ENCODE measurements at places on chromosomes 5 and 9. TPM values are rescaled to one million over a fixed set of nuclear protein-coding genes. Genes with fewer than 3 reads are reported as not detected.
A peak's percentile ranks its signal among the peaks of the same experiment; 100 is the strongest.

DNA sequence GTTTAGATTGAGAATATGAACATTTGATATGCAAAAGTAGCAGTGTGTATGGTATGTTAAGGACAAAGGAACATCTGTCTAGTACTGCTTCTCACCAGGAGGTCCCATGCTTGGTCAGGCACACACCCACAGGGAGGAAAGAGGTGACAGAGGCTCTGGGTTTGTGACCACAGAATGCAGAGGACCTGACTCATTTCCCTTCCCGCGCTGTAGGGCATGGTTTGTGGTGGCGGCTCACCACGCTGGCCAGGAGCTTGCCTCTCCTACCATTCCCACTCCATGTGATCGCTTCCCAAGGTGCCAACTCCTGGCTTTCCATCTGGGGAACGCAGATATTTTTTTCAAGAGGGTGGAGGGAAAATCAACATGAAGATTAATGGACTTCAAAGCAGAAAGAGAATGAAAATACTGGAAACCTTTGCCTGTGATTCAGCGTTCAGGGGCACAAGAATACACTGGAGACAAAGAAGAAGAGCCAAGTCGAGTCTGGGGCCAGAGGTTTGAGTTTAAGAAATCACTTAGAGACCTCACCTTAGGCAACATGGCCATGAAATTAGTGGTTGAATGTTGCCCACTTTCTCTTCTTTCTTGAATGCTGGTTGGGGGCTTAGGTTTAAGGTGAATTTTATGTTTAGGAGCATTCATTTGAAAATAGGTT, 477.8 kb downstream of the CCDC171 start:
- no peak overlapping the region for H3K27ac ChIP-seq
- no peaks in the 10 kb centered on the region for H3K27me3 ChIP-seq
- no peak for DNase-seq
- no peaks in the 10 kb centered on the region for H3K36me3 ChIP-seq
- H3K4me1 ChIP-seq = no peaks in the 10 kb centered on the region

GRCh38 chr9:99433095-99433494, 211.0 kb downstream of the SEC61B start:
- H3K4me3 ChIP-seq = no peak overlapping the region
- no peaks in the 10 kb centered on the region for H3K4me1 ChIP-seq
- H3K27ac ChIP-seq = no peak overlapping the region
- no peaks in the 10 kb centered on the region for H3K36me3 ChIP-seq
- no peaks in the 10 kb centered on the region for H3K27me3 ChIP-seq

- no peaks in the 10 kb centered on the region for H3K36me3 ChIP-seq
- no peaks in the 10 kb centered on the region for H3K27me3 ChIP-seq
- H3K4me1 ChIP-seq = no peaks in the 10 kb centered on the region
- no peak overlapping the region for H3K4me3 ChIP-seq
- no peak for DNase-seq
Measured at GRCh38 chr5:143921525-143922311, 109.8 kb downstream of the HMHB1 start.

- H3K27me3 ChIP-seq = no peaks in the 10 kb centered on the region
- H3K4me1 ChIP-seq = peaks cover 19% of the 10 kb centered on the region
- no peak for DNase-seq
- no peak overlapping the region for H3K4me3 ChIP-seq
- no peaks in the 10 kb centered on the region for H3K36me3 ChIP-seq
Measured at GRCh38 chr5:68673823-68674180, 420.0 kb upstream of the SLC30A5 start.

GRCh38 chr9:114785866-114786650, 19.8 kb downstream of the TNFSF15 start:
- peak; percentile 44 for DNase-seq
- H3K4me1 ChIP-seq = peaks cover 24% of the 10 kb centered on the region
- no peaks in the 10 kb centered on the region for H3K36me3 ChIP-seq
- H3K27ac ChIP-seq = no peak overlapping the region
- H3K4me3 ChIP-seq = no peak overlapping the region
- no peaks in the 10 kb centered on the region for H3K27me3 ChIP-seq

DNA sequence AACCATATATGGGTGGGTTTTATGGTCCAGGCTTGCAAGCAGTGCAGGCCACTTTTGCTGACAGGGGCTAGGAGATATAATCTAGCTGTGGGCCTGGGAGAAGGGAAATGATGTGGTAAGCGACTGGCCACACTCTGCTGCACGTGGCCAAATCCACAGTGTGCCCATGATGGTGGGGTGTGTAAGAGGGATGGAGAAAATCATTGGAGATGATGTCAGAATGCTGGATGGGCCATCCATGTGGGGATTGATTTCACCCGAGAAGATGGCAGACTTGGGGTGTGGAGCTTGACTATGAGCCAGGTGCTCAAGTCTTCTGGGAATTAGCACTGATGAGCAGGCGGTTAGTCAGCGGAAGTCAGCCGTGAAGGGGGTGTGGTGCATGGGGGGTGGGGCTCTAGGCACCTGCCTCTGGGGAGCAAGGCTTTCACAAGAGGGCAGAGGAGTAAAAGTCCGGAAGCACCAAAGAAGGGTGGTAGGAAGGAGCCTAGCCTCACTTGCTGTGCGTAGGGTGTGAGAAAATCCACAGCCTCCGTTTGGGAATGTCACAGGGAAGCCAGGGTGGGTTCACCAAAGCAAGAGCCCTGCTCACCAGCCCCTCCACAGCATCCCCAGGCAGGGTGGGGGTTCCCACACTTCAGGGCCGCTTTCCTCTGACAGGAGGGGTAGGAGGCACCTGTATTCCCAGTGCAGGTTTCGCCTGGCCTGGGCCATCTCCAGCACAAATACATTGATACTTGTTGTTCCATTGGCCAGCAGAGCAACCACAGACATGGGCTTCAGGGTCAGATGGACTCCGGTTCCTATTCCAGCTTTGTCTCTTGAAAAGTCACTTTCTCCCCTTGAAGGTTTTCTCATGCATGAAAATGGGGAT, 44.5 kb upstream of the ANGPTL2 start:
- no peaks in the 10 kb centered on the region for H3K4me1 ChIP-seq
- DNase-seq = peak; percentile 26
- no peaks in the 10 kb centered on the region for H3K27me3 ChIP-seq
- H3K27ac ChIP-seq = no peak overlapping the region
- H3K4me3 ChIP-seq = no peak overlapping the region
- peaks cover 30% of the 10 kb centered on the region for H3K36me3 ChIP-seq

DNA sequence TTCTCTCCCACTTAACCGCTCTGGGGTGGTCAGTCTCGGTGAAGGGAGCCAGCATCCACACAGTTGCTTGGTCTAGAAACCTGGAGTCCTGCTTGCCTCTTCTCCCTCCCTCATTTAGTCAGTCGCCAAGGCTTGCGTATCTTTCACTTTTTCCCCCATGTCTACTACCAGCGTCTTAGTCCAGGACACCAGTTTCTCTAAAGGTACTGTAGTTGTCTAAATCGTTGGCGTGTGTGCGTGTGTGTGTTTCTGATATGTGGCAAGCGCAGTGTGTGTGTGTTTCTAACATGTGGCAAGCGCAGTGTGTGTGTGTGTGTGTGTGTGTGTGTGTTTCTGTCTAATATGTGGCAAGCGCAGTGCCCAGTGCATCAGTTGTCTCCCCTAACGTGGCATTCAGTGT, 641 bp downstream of the ATP6V1G1 start:
- H3K4me3 ChIP-seq = peak overlapping the region; percentile 90
- no peaks in the 10 kb centered on the region for H3K27me3 ChIP-seq
- H3K36me3 ChIP-seq = peaks cover 9% of the 10 kb centered on the region

DNA sequence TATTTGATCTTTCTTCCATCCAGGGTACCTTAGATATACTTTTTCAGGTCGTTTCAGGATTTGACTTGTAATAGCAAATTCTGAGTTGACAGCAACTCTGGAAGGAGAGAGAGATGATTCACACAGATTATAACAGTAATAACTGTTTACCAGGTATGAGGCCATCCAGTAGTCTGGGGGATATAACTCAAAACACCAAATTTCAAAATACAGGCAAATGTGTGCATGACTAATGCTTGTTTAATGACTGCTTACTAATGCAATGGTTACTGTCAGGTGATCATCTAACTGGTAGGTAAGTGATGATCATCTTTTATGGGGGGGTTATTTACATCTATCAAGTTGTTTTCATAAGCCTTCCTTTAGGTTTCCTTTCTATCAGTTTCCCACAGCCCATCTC, 412.3 kb downstream of the MAT2B start:
- DNase-seq = no peak
- no peak overlapping the region for H3K27ac ChIP-seq
- H3K4me1 ChIP-seq = no peaks in the 10 kb centered on the region

Gene PCDHGA4
- 0.29 TPM for total RNA-seq

GRCh38 chr9:113941056-113941455, 64.9 kb downstream of the ZNF618 start:
- no peak for DNase-seq
- no peaks in the 10 kb centered on the region for H3K27me3 ChIP-seq
- no peaks in the 10 kb centered on the region for H3K4me1 ChIP-seq
- no peak overlapping the region for H3K4me3 ChIP-seq
- H3K36me3 ChIP-seq = no peaks in the 10 kb centered on the region
- H3K27ac ChIP-seq = no peak overlapping the region

Gene CAST
- total RNA-seq = 301 TPM

GRCh38 chr9:79862921-79863890, 291.4 kb downstream of the TLE4 start:
- no peak overlapping the region for H3K27ac ChIP-seq
- no peaks in the 10 kb centered on the region for H3K27me3 ChIP-seq
- no peaks in the 10 kb centered on the region for H3K36me3 ChIP-seq
- no peak for DNase-seq

GRCh38 chr5:132095424-132095972, 21.9 kb downstream of the CSF2 start:
- H3K36me3 ChIP-seq = no peaks in the 10 kb centered on the region
- no peak overlapping the region for H3K27ac ChIP-seq
- no peaks in the 10 kb centered on the region for H3K4me1 ChIP-seq
- H3K27me3 ChIP-seq = no peaks in the 10 kb centered on the region
- no peak for DNase-seq

- no peak overlapping the region for H3K4me3 ChIP-seq
- no peaks in the 10 kb centered on the region for H3K27me3 ChIP-seq
- no peaks in the 10 kb centered on the region for H3K4me1 ChIP-seq
- no peak overlapping the region for H3K27ac ChIP-seq
- no peaks in the 10 kb centered on the region for H3K36me3 ChIP-seq
Measured at GRCh38 chr5:114782869-114783268, 386.8 kb downstream of the TRIM36 start.

DNA sequence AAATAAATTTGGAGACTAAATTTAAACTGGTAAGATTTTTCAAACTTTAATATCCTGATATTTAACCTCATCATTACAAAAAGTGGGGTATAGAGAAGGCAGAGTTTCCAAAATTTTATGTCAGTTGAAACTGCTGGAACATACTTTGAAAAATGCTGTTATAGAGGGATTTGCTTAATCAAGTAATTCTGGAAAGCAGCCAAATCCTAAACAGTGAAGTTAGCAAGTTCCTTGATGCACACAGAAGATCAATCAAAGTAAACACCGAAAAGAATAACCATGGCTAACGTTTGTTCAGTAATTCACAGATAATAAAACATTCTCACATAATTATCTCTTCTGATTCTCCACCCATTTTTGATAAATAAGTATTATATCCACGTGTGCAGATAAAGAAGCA, 8.1 kb upstream of the PRR16 start:
- no peaks in the 10 kb centered on the region for H3K36me3 ChIP-seq
- H3K4me3 ChIP-seq = no peak overlapping the region
- H3K4me1 ChIP-seq = no peaks in the 10 kb centered on the region
- no peak for DNase-seq

GRCh38 chr9:117414220-117414905, 494 bp downstream of the ASTN2 start:
- peak; percentile 61 for DNase-seq
- H3K27ac ChIP-seq = no peak overlapping the region
- peaks cover 36% of the 10 kb centered on the region for H3K4me1 ChIP-seq
- no peaks in the 10 kb centered on the region for H3K36me3 ChIP-seq

DNA sequence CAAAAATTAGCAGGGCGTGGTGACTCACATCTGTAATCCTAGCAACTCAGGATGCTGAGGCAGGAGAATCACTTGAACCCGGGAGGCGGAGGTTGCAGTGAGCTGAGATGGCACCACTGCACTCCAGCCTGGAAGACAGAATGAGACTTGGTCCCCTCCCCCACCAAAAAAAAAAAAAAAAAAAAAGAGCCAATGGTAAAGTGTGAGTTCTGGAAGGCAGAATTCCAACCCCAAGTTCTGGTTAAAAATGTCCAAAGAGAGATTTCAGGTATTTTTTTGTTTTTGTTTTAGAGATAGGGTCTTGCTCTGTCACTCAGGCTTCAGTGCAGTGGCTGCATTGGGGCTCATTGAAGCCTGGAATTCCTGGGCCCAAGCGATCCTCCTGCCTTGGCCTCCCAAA, 1.6 kb upstream of the SET start:
- H3K27me3 ChIP-seq = no peaks in the 10 kb centered on the region
- H3K36me3 ChIP-seq = peaks cover 13% of the 10 kb centered on the region
- peaks cover 37% of the 10 kb centered on the region for H3K4me1 ChIP-seq
- H3K4me3 ChIP-seq = no peak overlapping the region

GRCh38 chr9:99919930-99920329, 13.5 kb downstream of the STX17 start:
- peaks cover 5% of the 10 kb centered on the region for H3K4me1 ChIP-seq
- no peaks in the 10 kb centered on the region for H3K27me3 ChIP-seq
- H3K27ac ChIP-seq = no peak overlapping the region

DNA sequence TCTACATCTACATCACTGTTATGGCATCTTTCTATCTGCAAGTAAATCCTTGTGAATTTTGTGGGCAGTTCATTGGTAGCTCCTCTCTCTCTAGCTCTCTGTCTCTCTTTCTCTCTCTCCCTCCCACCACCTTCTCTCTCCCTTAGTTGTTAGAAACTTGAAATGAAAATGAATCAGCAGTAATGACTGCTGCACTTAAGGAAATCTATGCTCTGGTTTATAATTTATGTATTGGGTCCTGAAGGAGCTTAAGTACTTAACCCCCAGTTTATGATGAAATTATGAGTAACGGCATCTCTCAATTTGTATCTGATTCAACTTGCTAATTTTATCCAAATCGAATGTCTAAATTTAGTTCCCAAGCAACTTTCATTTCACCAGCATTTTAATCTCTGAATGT, 52.0 kb upstream of the PTGER4 start:
- DNase-seq = no peak
- H3K27ac ChIP-seq = no peak overlapping the region
- no peak overlapping the region for H3K4me3 ChIP-seq
- no peaks in the 10 kb centered on the region for H3K27me3 ChIP-seq

Gene LRRC19
- total RNA-seq = 3.7 TPM

DNA sequence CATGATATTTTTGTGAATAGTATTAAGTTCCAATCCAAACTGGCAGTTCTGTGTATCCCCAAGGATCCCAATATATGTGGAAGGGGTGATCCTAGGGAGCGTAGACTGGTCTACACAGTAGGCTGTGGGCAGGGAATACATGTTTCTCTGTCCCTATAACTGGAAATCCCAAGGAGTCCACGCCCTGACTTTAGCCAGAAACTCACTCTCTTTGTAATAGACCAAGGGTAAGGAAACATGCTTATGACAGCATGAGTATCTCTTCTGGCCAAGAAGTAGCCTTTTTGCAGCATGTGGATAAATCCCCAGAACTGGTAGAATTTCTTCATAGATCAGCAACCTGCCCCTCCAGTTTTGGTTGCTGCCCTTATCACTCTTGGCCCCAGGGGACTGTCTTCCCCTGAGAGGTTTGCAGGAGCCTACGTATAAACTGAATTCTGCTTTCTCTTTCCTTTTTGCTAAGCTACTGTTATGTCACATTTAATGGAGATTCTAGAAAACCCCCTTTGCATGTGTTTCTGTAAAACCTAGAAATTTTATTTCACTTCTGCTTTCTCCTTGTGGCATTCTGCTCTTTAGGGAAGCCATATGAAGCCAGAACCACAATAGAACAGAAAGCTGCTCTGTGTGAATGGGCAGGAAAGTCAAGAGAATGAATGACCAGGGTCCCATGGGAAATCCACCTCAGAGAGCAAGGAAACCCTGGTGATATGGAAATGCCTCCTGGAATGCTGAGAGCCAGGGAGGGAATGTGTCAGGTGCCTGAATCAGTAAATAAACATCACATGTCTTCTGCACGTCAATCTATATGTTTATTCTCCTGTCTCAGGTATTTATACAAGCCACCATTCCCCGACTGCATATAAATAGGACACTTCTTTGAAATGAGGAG, 3.5 kb downstream of the IFNA2 start:
- no peak overlapping the region for H3K4me3 ChIP-seq
- H3K4me1 ChIP-seq = no peaks in the 10 kb centered on the region
- H3K36me3 ChIP-seq = no peaks in the 10 kb centered on the region

Measured in stomach (tissue), 19 donors.